ENCODE measurements at places on chromosomes 5 and 9.

GRCh38 chr5:126965061-126965475 lies 65.3 kb downstream of the MARCHF3 start:
- no peak for DNase-seq

DNA sequence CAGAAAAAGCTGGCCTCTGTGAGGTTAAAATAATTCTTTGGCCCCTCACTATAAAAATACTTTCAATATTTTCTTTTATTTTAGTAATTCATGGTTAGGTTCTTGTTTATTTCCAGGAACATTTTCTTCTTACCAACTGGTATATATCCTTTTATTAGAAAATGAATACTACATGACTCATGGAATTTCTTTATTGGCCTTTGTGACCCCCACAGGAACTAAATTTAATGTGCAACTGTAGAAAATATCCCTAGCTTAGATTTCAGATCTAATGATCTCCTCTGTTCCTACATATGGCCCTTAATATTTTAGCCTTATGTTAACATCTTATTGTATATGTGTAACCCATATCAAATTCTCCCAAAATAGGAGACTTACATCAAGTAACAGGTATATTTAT lies 429.9 kb downstream of the NR2F1-AS1 start:
- no peak for DNase-seq

GRCh38 chr5:180785794-180786221 lies 16.8 kb downstream of the MGAT1 start:
- DNase-seq, result no peak

DNA sequence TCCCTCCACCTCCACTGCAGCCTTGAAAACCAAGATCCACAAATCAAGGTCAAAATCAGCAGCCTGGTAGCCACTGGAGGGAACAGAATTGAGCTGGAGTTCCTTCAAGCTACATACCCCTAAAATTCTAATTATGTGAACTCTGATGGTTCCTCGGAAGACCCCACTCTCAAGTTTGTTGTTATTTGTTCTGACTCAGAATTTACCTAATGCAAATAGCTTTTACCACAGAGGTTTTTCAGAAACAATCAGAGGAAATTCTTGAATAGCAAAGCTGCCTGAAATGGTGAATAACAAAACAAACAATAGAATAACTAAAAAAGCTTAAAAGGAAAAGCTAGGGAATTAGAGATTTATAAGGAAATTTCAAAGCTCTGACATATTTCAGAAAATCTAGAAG lies 220.0 kb downstream of the CDH18 start:
- no peak for DNase-seq

DNA sequence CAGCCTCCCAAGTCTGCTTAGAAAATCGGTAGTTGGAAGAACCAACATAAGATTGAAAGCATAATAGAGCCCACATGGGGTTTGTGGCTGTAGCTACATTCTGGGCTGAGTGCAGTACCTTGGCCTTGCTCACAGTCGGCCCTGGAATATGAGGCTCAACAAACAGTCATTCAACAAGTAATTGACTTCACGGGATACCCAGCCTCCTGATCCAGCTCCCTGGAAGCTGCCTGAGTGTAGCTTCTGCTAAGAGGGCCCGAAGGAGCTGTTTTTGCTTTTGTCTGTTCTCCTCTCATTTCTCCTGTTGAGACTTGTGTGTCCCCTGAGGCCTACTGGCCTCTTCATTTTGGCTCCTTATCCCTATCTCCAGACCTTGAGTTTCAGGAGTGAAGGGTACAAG lies 170.7 kb downstream of the HSPA4 start:
- no peak for DNase-seq

- no peak for DNase-seq
Observed at GRCh38 chr9:129823542-129823934, 398 bp downstream of the TOR1A start.

DNA sequence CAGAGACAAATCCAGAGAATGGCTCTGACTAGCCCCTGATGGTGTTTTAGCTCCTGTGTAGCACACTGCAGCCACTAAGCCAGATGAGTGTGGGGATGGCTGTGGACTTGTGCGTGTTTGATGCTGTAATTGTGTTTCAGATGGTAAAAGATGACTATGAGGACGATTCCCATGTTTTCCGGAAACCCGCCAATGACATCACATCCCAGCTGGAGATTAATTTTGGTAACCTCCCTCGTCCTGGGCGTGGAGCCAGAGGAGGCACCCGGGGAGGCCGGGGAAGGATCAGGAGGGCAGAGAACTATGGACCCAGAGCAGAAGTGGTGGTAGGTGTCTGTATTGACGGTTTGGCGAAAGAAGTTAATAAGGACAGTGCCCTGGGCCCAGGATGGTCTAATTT lies 38.0 kb downstream of the HABP4 start:
- no peak for DNase-seq

GRCh38 chr9:135701067-135701958 lies 672 bp upstream of the KCNT1 start:
- DNase-seq, result peak; percentile 16

GRCh38 chr5:139646912-139647505 lies 1.1 kb upstream of the CXXC5 start:
- no peak for DNase-seq

GRCh38 chr9:126347093-126347492 lies 20.5 kb downstream of the MVB12B start:
- DNase-seq, result no peak

- no peak for DNase-seq
Observed at GRCh38 chr9:101477736-101478135, 42.2 kb upstream of the ALDOB start.

DNA sequence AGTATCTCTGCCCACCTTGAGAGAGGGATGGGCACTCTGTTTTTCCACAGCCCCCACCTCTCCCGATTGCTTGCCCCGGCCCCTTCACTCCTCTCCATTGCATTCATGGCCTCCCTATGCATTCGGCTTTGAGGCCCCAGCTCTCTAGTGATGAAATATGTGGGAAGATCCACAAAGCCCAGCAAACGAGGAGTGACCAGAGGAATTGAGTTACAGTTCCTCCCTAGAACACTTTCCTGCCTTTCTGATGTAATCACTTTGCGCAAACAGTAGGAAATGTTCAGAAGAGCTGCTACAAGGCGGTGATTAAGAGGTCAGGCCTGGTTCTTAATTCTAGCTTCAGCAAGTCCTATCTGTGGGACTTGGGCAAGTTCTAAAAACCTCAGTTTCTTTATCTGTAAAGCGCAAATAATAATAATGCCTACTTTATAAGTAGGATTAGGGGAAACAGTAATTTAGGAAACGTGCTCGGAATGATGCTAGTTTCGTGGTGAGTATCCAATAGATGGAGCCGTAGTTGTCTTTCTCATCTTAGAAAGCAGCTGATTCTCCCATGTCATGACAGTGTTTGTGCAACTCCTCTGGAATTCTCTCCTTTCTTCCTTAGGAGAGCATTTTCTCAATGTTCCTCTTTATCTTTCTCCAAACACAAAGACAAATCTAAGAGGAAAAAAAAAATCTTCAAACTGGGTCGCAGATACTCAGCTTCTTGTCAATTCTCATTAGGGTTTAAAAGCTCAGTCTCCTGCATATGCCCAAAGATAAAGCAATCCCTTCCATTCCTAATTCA lies 99.5 kb upstream of the MSX2 start:
- DNase-seq, result no peak

DNA sequence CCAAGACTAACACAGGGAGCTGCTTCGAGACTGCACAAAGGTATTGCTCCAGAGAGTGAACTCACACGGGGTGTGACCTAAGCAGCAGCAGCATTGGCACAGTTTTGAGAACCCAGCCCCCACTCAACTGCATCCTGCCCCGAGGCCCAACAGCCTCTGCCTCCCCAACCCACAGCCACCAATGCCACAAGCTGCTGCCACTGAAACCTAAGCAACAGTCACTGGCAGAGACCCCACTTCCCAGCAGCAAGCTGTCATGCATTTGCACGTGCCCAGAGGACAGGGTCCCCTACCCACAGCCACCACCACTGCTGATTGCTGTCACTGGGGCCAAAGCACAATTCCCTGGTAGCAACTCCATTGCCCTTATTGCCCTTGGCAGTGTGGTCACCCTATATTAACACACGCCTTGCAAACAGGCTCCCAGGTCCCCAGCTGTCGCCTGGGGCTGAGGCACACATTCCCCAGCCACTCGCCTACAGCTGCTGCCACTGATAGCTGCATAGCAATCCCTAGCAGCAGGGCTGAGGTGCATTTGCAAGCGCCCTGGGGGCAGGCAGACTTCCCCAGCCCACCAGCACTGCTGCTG lies 141.0 kb downstream of the AGTPBP1 start:
- peak; percentile 28 for DNase-seq

All from effector memory CD8-positive, alpha-beta T cell (primary cell).